ENCODE measurements at places on chromosomes 6 and 20.

- no peak for DNase-seq
These were observed 44.9 kb downstream of the CPXM1 start for GRCh38 chr20:2755451-2756055.

DNA sequence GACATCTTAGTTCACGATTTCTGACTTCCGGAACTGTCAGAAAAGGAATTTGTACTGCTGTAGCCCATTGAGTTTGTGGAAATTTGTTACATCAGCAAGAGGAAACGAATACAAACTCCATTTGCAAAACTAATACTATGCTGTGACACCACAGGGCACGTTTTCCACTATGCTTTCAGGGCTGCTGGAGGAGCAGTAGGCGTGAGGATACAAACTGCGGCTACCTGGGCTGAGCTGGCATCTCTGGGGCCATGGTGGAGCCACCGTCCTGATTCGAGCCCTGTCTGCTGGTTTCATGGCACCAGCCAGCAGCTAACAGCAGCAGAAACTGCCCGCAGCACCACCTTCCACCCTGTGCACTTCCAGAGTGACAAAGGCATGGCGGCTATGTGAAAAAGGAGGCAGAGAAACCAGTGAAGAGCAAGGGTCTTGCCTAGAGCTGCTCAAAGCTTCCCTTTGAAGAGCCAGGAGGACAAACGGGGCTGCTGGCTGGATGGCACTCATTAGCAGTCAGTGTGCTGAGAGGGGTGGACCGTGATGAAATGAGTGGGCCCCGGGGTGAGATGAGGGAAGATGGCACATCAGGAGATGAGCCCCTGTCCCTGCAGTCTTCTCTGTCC, 58.9 kb upstream of the STX16 start:
- no peak for DNase-seq

DNA sequence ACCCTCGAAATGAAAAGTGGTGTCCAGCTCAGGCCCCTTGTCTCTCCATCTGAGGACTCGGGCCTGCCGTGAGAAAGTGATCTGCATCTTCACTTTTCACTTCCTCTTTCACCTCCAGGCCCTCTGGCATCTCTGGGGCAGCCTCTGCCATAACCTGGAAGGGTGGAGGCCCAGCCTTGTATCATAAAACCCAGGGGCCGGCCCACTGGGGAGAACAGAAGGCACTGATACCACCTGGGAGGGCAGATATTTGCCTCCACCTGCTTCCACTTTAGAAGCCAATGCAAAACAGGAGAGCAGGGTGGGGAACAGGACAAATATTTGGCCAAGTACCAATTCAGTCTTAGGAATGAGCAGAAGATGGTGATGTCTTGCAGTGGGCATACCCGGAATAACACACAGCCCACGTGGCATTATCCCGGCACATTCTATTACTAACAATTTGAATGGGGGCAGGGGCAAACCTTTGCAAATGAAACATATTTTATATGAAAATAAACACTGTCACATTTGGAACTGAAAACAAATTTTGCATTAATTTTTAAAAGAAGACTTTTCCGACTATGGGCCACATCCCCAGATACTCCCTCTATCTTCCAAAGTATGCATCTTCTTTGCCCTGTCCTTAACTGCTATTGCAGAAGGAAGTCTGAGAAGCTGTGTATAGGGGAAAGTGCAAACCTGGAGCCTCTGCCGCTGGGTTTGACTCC, 69.2 kb upstream of the TBC1D7 start:
- DNase-seq: no peak

DNA sequence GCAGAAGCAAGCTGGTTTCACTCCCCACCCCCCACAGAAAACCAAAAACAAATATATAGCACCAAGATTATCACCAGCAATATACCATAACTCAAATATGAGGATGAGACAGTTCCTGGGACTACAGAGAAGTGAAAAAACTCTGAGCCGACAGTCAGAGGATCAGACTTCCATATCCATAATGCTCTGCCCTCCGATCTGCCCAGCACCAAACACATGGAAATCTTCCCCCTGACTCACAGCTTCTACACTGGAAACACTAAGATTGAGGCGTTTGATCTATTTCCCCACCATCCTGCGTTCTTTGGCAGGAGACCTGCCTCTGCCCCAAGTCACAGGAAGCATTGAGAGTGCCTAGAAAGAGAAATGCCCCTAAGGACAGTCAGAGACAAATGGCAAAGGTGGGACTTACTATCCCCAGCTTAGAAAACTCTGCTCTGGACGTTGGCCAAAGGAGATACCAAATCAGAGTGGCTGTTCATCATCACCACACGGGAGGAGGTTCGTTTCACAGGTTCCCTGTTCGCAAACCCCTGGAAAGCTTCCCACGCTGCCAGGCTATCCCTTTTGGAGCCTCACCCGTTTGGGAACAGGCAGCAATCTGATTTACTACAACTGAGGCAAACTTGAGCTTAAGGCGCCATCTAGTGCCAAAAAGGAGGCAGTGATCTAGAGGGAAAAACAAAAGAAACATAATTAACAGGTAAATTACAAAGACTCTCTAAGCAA, 48.7 kb upstream of the SRSF6 start:
- DNase-seq: no peak

DNA sequence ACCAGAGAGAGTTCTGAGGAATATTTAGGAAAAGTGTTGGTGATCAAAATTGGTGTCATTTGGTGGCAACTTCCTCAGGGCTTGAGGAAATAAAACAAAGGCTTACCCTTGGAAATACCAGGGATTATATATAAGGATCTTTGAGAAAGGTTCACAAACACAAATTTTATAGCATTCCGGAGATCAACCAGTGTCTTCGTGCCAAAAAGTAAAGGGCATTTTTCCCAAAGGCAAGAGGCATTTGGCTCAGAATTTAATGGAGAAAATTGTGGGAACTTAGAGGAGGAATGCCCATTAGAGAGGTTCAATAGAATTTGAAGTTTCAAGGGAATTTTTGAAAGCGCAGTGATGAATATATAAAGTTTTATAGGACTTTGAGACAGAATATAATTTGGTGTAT, 179.5 kb downstream of the FUT9 start:
- DNase-seq: no peak

GRCh38 chr6:36840432-36841403, 1.5 kb upstream of the CPNE5 start:
- DNase-seq: no peak

DNA sequence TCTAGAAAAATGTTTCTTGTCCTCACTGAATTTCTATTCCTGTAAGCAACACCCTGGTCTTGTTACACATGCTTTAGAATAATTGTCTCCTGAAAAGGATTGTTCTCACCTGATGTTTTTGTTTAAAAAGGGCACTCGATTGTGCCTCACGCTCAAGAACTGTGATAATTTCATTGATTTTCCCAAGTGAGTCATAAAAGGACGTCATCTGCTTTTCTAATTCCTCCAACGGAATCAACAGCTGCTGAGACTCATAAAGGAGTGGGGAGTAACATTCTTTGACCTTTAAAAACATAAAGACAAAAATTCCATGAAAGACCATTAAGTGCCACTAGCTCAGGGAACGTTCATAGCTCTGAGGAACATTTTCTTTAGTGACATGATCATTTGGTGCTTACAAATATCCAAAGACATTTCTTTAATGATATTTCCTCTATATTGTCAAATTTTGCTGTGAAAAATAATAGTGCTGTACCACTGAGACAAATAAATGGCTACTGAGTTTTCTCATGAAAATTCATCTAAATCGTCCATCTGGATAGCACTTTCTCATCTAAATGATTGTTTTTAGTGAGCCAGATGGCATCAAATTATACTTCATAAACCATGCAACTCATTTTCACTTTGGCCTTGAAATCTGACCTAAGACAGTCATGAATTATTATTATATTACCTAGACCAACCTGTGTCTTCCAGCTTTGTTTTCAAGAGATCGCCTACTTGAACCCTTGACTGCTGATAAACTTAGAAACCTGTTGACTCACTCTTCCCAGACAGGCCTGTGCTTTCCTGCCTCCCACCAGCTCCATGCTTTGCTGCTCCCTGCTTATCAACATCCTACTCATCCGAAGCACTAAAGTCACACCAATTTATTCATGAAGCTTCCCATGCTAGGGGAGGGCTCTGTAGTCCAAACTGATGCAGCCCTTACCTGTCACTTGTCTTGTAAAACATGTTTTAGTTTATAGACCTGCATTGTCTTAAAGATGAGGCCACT, 178.2 kb downstream of the SYNE1 start:
- no peak for DNase-seq

GRCh38 chr20:62949153-62949821, 3.2 kb upstream of the SLC17A9 start:
- no peak for DNase-seq

DNA sequence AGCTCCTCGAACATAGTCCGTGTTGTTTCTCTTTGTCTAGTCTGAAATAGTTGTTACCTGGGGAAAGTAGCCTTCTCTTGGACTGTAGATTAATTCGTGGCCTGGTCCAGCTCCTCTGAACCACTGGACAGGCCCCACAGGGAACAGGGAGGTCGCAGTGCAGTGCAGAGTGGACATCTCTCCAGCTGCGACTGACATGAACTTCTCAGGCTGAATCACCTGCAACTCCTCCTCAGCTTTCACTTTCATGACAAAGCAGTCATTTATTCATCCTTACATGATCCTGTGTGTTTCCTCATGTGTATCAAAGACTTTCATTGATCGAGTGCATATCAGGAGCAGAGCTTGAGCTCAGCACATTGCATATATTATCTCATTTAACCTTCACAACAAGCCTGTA, 19.1 kb upstream of the SIRPG start:
- DNase-seq: no peak

DNA sequence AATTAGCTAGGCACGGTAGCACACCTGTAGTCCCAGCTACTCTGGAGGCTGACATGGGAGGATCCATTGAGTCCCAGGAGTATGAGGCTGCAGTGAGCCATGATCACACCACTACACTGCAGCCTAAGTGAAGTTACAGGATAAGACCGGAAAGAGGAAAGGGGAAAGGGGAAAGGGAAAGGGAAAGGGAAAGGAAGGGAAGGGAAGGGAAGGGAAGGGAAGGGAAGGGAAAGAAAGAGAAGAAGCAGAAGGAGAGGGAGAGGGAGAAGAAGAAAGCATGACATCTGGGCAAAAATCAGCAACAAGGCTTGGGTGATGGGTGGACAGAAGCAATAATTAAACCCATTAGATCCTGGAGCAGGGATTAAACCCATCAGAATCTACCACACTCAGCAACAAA, 101.7 kb upstream of the RAB32 start:
- no peak for DNase-seq

GRCh38 chr6:50240986-50241385, 191.3 kb upstream of the DEFB112 start:
- DNase-seq: no peak

- DNase-seq: no peak
These were observed 361.9 kb downstream of the BCKDHB start for GRCh38 chr6:80468398-80468797.

- no peak for DNase-seq
These were observed 481.8 kb downstream of the TFAP2B start for GRCh38 chr6:51300510-51300909.

DNA sequence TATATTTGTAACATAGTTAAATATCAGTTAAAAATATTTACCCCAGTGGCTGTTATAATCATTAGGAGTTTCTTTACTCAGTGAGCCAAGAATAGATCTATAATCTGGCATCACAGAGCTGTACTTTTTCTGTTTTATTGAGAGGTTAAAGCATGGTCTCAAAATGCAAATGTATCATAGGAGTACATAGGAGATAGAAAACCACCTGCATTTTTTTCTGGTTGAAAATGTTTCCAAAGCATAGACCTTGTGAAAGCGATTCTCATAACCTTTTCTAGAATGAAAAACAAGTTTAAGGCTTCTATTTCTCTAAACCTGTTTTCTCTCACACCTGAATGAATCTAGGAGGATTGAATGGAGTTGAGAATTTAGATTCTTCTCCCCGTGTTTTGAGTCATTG, 14.4 kb downstream of the KCNQ5 start:
- no peak for DNase-seq

DNA sequence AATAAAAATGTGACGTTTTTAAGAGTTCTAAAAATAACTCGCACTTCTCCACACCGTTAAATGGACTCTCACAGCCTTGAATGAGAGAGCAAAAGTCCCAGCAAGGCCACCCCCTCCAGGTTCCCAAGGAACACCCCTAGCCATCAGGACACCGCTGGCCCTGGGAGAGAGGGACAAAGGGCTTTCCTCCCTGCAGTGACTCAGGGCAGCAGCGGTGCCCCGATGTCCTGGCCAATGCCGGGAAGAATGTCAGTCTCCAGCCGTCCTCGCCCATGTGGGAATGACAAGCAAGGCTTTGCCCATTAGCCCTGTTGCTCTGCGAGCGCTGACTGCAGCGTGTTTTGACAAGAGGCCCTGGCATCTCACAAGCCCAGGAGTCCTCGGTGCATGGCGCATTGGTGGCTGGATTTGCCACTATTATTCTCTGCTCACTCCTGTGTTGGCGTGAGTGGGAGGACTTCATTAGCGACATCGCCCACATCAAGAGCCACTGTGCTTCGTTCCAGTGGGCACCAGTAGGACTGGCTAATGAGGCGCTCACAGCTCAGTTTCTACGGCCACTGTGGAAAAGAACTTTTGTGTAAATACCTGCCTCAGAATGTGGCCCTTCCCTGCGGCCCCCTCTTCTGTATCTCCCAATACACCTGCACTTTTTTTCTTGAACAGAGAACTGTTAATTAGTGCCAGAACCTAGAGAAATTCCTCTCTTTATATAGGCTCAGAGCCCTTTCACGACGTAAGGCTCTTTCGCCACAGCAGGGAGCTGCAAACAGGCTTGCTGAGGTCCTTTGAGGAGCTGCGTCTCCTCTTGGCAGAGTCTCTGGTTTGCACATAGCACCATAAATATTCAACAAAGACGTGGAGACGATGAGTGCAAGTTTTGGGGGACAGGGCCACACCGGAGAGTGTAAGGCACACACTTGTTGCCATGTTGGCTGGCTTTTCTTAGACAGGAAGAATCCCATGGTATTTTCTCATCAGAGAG, 336.6 kb downstream of the TAF4 start:
- no peak for DNase-seq

GRCh38 chr6:113719545-113719944, 137.6 kb upstream of the MARCKS start:
- no peak for DNase-seq

DNA sequence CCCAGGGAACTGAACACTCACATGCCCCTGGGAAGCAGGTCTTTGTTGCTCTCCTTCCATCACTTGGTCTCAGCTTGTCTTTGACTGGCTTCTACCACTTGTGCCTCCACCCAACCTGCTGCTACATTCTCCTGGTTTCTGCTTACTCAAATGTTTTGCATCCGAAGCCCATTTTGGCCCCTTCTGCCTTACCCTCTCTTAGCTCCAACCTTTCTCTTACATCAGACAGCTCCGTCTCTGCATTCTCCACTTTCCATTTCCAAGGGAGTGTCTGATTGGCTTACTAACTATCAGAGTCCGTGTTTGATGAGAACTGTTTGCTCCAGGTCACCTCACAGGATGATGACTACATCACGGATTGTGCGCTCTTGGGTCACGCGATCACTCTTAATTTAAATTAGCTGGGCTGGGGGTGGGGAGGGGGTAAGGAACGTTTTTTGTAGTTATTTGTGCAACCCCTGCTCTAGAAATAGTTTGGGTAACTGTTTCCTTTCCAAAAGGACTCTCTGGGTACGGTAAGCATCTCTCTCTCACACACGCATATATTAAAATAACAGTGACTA, 844 bp upstream of the ABRACL start:
- DNase-seq: no peak

- no peak for DNase-seq
These were observed 195.0 kb downstream of the TASP1 start for GRCh38 chr20:13443690-13444089.

- no peak for DNase-seq
These were observed 151.7 kb downstream of the DST start for GRCh38 chr6:56490993-56491392.

Data from T-cell (primary cell).